ENCODE measurements at places on chromosomes 3 and 15.
A peak's percentile ranks its signal among the peaks of the same experiment; 100 is the strongest.

DNA sequence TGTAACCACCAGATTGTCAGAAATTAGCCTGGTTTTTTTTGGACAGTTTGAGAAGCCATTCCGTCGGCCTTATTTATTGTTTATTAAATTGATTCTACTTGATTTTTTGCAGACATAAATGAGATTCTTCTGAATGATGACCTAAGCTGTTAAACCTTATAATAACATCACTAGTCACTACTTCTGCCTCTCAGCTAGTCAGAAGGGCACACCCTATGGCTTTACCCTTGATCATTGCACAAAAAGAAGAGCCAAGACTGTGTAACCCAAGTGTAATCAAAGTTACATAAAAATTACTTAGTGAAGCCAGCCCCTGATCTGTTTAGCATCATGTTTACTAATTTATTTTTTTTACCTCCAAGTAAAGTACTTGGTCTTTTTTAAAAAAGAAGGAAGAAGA is 64.3 kb downstream of the CHL1 start:
- DNase-seq: no peak

- no peak for DNase-seq
These were observed 126.9 kb upstream of the CNTN4 start for GRCh38 chr3:1971780-1972179.

DNA sequence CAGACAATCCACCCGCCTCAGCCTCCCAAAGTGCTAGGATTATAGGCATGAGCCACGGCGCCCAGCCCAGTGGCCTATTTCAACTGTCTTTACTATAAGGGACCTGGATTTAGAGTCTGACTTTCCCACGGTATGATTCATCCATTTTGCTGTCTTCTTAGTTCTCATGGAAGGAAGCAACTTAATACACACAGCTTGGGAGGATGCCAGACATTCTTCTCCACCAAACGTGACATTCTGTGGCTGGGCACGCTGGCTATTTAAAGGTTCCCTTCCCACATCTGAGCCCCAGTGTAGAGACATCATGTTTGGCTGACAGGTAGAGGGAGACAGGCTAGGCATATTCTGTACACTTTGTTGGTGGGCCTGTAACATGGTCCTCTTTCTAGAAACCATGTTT is 26.2 kb downstream of the FAM43A start:
- DNase-seq: no peak

- DNase-seq: no peak
These were observed 104.1 kb downstream of the SERPINI1 start for GRCh38 chr3:167839460-167840134.

GRCh38 chr3:127457546-127458145 is 132.9 kb downstream of the TPRA1 start:
- DNase-seq: peak; percentile 23

DNA sequence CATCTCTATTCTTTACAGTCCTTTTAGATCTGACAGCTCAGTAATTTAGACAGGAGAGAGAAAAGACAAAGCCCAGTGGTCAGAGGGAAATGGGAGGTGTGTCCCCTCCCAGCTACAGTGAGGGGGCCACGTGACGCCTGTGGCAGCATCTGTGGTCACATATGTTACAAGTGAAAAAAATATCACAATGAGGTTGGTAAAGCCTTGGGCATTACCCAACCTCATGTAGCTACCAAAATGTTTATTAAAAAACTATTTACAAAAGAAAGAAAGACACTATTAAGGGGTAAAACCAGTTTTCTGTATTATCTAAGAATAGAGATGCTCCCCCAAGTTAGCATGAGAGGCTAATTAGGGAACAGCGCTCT is 42.9 kb upstream of the PLCL2 start:
- no peak for DNase-seq

- DNase-seq: peak; percentile 38
These were observed 3.7 kb downstream of the CHRNA3 start for GRCh38 chr15:78617076-78617475.

DNA sequence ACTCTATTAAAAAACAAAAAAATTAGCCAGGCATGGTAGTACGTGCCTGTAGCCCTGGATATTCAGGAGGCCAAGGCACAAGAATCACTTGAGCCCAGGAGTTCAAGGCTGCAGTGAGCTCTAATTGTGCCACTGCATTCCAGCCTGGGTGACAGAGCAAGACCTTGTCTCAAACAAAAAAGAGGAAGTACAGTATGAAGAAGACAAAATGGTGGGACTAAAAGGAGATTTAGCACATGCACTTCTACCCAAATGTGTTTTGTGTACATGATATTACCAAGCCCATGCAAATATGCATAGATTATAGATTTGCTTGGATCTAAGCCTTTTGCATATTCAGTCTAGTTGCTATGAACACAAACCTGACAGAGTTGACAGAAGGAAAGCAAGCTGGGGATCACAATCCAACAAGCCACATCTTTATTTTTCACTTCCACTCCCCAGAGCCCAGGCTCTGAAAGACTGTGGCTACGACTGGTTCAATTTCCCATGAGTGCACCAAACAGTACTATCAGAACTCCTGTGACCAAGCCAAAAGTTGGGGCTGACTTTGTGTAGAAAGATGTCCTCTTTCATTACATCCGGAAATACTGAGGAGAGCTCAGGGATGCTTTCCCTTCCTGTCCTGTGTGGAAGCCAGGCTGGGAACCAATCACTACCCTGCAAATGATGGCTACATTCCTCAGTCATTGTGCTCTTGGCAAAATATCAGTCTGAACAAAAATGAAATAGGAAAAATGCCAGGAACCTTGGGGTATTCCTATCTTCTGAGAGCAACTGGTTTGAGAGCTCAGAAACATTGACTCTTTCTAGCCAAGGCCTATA is 49.4 kb downstream of the TGM4 start:
- DNase-seq: no peak

- no peak for DNase-seq
These were observed 91.1 kb downstream of the MEIS2 start for GRCh38 chr15:37009288-37009687.

GRCh38 chr3:127889976-127890650 is 24.9 kb upstream of the KBTBD12 start:
- no peak for DNase-seq

DNA sequence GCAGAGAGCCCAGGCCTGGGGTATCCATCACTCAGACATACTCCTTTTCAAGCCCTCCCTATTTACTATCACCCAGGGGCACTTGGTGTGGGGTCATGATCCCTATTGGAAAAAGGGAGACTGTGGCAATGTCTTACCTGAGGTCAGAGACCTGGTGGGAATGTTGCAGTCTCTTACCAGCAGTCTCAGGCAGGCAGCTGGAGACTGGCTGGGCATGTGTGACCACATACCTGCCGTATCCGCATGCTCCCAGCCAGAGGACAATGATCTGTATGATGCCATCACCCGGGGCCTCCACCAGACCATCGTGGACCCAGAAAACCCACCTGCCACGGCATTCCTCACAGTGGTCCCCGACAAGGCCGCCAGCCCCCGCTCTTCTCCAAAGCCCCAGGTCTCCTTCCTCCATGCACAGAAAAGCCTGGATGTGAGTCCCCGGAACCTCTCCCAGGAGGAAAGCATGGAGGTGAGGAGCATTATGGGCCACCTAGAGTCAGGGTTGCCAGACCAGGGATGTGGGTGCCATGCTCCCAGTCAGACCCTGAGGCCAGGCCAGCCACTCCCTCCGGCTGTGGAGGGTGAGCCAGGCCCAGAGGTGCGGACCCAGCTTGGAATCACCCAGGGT is 5.9 kb downstream of the SH2D7 start:
- no peak for DNase-seq

- no peak for DNase-seq
These were observed 163.5 kb upstream of the EOMES start for GRCh38 chr3:27885641-27886040.

DNA sequence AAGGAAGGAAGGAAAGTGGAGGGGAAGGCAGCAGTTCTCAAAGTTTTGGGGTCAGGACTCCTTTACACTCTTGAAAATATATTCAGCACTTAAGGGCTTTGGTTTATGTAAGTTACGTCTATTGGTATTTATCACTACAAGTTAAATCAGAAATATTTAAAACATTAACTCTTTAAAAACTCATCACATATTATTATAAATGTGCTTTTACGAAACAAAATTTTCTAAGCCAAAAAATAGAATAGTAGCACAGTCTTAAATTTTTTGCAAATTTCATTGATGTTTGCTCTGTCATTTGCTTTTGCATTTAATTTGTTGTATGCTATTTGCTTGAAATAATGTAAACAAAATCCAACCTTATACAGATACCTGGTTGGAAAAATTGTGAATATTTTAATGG is 7.5 kb downstream of the UBE2Q2 start:
- no peak for DNase-seq

- DNase-seq: no peak
These were observed 42.7 kb upstream of the PPP2R3A start for GRCh38 chr3:135922903-135923250.

DNA sequence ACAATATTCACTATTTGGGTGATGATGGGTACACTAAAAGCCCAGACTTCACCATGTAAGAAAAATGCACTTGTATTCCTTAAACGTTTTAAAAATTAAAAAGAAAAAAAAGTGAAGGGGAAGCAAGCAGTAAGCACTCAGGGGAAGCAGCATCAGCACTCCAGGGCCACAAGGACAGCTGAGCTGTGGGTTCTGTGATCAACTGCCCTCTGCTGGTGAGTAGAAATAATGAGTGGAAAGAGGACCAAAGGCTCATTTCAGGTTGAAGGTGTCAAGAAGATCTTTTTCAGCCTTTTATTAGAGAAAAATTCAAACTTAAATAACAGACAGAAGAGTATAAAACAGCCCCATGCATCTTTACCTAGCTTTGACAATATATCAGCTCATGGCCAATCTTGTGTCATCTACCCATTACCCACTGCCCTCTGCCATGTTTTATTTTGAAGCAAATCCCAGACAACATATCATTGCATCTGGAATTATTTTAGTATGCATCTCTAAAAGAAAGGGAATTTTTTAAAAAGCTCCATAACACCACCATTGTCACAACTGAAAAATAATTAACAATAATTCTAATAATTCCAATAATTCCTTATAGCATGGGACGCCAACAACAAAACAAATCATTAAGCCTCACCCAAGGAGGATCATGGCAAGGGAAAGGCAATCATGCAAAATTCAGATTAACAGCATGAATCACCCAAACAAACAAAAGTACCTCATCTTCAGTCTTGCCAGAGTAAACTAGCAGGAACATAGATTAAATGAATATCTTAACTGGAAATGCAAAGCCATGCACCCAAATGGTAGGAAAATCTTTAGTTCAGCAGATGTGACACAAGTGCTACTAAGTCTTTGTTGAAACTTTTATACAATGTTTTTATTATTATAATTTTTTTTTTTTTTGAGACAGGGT is 42.5 kb downstream of the TAMM41 start:
- DNase-seq: no peak

DNA sequence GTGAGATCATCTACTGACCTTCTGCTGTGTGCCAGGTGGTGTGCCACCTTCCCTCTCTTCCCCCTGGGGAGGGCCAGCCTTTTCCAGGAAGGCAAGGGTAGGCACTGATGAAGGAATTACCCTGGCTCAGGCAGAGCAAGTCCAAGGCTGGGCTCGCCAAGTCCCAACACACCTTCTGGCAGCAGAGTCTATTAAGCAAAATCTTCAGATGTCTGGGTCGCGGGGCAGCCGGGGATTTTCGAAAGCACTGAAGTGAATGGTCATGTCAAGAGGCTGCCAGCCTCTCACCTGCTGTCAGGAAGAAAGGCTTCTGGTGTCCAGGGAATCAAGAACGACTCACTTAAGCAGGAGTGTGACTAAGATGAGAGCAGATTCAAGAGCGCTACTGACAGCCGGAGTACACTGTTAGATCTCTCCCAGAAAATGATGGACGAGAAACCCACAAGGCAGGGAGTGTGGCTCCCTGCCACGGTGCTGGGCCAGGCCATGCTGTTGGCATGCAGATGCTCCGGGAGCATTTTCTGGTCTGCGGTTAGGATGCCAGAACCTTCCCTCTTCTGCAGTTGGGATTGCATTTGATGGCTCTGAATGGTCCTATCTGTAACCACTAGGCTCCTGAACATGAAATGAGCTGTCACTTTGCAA is 479.8 kb downstream of the SHQ1 start:
- no peak for DNase-seq

Data from suprapubic skin (tissue), 4 donors.